Natural killer cell (primary cell): ENCODE measurements at places on chromosomes 6 and 20.
A peak's percentile ranks its signal among the peaks of the same experiment; 100 is the strongest.

DNA sequence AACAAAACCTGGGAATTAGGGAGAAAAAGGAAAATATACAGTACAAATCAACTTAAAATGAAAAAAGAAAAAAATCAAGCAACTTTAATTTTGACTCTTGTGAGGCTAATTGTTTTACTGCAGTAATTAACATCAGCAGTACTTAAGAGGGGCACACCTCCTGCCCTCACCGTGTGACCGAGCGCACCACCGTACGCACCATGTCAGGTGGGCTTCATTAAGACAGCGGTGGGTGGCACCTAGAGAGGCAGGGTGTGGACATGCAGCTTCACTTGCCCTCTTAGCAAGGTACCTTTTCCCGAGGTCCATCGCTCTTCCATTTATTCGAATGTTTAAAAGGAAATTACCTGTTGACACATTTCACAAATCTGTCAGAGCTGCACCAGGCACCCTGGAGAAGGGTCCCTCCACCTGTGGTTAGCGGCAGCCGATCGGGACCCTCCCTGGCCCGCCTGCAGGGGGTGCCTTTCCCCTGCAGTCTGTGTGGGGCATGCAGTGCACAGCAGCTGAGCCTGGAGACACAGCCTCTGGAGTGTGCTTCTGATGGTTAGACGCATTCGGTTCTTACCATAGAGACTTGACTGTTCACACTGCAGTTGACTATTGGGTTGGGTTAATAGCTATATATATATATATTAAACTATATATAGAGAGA is 184.1 kb downstream of the TMEM242 start:
- DNase-seq = peak; percentile 24

DNA sequence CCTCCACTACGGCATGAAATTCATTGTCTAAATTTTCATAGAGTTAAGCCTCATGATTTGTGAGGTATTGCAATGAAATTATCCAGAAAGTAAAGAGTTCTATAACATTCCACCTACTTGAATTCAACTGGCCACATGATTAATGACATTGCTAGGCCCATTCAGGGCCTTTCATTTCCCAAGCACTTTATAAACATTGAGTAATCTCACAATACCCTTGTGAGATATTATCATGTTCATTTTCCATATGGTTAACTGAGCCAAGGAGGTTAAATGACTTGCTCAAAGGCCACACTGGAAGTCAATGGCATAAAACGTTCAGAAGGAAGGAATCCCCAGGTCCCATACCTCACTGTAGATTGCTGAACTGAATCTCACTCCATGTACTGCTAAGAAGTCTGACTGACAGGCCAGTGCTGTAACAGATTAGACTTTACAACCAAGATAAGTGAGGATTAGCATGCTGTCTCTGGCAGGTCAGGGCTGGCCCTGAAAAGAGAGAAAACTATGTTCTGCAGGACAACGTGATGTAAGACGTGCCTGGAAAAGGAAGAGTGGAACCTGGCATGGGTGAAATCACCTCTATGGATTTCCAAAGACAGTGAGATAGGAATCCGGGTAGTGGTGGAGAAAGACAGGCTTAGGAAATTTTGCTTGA is 75.9 kb upstream of the SPACA1 start:
- no peak for DNase-seq

DNA sequence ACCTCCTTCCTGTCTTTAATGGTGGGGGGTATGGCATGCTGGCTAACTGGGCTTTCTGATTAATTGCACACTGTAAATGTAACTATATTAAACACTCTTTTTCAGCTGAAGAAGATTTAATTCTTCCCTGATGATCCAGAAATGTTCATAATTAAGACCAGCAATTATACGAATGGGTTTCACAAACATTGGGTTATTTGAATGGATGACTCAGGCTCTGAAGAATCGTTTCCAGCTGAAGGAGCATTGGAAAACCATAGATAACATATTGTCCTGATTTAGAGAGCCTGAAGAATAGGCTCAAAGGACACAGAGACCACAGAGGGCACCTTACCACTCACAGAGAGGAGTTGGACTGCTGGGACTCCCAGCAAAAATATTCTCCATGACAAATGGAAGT is 130.7 kb upstream of the SSTR4 start:
- no peak for DNase-seq

DNA sequence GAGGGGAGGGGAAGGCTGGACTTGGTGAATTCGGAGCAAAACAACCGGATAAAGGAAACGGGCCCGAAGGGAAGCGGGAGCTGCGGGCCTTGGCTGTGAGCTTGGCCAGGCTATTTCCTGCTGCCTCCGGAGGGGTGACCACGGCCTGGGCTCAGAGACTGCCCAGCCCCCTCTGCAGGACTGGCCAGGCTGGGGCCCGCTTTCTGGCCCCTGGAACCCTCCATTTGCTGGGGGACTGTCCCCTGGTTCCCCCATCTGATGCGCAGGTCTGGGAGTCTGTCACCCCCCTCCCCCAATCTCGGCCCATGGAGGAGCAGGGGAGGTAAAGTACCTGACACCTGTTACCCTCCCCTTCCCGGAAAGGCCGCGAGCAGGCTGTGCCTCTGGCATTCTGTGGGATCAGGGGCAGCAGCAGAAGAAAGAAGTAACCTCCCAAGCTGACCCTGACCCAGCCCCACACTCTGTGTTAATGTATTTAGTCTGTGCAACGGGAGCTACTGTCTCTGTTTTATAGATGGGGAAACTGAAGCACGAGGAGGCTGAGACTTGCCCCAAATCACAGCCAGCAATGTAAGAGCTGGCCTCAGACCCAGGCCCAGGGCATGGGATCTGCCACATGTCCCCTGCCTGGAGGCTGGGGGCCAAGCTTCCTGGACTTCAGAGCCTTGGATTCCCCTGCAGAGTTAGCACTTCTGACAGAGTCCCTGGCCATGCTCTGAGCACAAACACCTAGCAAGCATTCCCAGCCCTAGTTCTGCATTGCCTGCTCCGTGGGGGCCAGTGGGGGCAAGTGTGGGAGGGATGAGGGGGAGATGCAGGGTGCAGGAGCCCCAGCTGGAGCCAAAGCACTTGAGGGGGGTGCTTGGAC is 3.5 kb downstream of the C20orf204 start:
- DNase-seq = no peak

GRCh38 chr6:79111549-79111948 is 33.5 kb upstream of the PHIP start:
- DNase-seq = no peak

DNA sequence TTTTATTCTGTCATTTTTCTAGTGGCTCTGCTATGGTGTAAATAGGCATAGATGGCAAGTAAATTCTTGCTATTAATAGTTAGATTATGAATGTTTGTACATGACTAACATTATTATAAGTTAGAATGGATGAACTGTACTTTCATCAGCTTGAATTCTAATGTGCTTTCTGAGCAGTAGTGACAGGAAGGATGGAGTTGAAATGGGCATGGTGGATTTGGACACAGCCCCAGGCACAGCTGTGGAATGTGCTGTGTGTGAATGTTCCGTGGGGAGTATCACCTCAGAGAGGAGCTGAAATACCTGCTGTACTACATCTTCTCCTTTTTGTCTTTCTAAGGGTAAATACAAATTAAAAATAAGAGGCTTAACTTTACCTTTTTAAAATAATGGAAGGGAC is 66.8 kb downstream of the FBXO5 start:
- DNase-seq = no peak

DNA sequence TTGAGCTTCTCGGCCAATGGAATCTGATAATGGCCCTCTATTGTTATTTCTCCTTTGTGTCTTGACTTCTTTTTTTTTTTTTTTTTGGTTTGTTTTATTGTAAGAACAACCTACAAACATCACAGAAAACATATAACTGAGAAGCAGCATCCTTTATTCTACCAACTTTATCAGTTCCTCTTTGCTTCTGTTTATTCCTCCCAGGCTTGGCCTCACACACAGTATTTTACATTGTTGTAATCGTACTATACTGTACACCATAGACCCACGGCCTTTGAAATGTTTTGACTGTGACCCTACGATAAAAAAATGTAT is 558 bp upstream of the CCDC167 start:
- no peak for DNase-seq

DNA sequence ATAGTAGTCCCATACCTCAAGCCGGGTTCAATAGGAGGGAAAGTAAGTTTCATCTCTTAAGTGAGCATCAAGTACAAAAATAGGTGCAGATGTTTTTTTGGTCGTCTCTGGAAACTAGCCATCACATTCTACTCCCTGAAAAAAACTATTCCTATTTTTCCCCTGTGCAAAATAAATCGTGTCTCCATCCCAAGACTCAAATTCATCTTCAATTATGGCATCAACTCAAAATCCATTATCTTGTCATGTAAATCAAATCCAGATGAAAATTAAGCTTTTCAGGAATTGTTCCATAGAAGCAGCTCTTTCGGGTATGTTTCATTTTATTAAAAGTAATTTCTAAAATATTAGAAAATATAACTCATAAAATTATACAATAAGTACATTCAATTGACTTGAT is 1368.4 kb downstream of the GRIK2 start:
- DNase-seq = no peak

DNA sequence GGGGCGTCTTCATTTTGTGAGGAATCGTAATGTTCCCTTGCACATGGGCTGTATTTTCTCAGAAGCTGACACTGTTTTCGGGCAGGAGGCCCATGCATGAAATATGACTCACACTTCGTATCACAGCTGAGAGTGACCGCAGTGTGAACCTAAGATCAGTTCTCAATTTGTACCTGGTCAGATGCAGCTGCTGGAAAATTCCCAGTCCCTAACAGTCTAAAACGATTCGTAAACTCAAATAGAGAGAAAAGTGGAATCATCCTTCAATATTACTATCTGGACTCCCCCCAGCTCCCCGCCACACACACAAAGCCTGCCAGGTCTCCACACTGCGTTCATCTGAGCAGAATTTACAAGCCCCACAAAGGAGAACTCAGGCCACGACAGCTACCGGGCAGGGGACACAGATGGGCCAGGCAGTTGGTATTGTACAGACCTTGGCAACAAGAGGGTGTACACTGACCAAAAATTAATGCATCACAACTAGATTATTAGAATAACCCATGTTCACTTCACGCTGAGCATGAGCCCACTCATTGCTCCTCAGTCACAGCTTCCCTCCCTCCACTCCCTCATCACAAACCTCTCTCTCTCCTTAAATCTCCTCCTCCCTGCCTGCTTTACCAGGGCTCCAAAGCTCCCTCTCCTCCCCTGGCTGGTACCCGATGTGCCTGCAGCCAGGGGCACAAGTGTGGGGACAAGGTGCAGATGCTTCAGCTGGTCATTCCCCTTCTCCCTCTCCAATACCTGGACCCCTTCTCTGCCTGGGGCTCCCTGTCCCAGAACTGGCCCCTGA is 488.4 kb downstream of the PREX1 start:
- no peak for DNase-seq

- no peak for DNase-seq
Observed at GRCh38 chr6:55994531-55994930, 119.1 kb upstream of the BMP5 start.

DNA sequence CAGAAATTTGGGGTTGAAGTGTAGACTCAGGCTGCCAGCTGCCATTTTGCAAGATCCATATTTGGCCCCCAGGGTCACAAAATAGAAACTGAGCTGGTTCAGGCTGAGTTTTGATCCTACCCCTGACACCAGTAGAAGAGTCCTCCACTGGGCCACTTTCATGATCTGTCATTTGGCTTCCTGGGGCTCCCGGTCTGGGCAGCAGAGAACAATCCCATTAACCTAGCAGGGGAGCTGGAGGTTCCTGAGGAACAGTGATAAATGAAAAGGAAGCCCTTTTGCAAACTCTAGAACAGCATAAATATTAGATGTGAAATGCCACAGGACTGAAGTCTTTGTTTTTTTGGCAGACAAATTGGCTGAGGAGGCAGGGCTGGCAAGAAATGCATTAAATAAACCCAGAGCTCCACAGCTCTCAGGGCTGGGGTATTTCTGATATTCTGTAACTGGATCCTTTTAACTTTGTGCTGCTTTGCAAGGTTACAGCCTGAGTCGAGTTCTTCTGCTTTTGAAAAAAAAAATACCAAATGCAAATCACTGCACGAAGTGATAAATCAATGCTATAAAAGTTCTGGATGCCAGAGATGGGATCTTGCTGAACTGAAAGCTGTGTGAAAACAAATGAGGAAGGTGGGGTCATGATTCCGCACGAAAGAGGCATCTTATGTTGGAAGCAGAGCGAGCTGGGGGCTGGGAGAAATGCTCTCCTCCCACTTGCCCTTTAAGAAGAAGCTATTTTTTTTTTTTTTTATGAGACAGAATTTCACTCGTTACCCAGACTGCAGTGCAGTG is 64.4 kb downstream of the SULF2 start:
- DNase-seq = no peak

- no peak for DNase-seq
Observed at GRCh38 chr6:42829561-42830092, 47.8 kb downstream of the BICRAL start.

- no peak for DNase-seq
Observed at GRCh38 chr6:166228839-166229528, 61.3 kb upstream of the TBXT start.

DNA sequence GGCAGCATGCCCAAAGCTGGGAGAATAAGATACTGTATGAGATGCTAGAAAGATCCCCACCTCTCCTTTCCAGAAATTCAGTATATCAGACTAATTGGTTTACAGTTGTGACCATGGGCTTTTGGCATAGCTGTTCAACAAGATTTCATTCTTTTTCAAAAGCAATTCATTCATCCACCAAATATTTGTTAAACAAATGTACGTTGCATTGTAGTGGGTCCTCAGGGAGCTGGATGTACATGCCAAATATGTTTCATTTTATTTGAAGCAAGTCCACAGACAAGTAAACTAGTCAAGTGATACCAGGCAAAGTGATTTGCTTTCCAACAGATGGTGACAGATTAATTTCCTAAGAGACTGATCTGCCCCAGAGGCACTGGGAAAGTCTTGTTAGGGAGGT is 85.8 kb upstream of the ESR1 start:
- no peak for DNase-seq

DNA sequence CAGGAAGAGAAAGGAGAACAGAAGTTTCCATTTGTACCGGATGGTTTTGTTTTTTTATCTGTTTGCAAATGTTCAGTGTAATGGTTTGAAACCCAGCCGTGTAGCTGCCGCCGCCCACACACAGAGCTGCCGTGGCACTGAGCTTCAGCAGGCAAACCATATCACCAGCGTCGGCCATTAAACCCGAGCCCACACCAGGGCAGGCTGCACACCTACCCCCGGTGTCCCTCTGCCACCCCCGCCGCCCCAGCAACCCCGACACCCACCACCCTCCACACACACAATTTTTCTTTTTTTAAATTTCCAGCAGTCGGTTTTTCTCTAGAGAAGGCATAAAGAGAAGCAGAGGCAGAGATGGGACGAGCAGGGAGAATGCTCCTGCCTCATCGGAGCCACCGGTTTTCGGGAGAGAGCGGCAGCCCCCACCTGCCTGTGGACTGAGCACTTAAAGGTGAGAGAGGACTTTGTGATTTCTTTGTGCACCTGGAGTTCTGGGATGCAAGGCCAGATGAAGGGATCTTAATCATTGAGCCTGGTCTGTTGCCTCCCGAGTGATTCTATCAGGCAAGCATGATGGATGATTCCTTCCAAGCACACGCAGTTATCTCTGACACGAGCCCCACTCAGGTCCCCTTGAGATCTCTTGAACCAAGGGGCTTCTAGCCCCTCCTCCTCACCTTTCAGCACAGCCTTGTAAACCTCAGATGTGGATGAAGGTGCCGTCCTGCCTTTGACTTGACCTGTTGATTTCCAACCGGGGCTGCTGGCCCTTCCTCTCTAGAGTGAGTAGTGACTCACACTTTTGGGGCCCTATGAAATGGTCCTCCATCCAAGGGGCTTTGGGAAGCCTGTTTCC is 17.5 kb upstream of the ZNF831 start:
- DNase-seq = no peak

- DNase-seq = no peak
Observed at GRCh38 chr6:54415517-54415916, 107.3 kb downstream of the TINAG start.
